ENCODE measurements at places on chromosomes 11 and 22. TPM values are rescaled to one million over a fixed set of nuclear protein-coding genes. Genes with fewer than 3 reads are reported as not detected.

The KCNJ5 gene
- 0.53 TPM for total RNA-seq

DNA sequence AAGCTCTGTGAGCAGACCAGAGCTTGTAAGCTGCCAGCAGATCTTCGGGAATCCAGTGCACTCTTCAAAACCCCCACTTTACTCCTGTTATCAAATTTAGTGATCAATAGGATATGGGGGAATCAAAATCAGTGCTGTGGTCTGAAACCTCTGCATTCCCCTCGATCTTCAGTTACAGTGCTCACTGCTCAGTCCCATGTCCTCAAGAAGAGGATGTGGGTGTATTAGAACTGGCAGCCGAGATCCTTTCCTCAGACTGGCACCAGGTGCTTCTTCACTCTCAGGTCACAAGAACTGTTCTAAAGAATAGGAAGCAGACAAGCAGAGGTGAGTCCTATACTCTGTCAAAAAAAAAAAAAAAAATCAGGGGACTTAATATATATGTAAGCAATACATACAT, 15.3 kb upstream of the MAML2 start:
- DNase-seq: no peak

DNA sequence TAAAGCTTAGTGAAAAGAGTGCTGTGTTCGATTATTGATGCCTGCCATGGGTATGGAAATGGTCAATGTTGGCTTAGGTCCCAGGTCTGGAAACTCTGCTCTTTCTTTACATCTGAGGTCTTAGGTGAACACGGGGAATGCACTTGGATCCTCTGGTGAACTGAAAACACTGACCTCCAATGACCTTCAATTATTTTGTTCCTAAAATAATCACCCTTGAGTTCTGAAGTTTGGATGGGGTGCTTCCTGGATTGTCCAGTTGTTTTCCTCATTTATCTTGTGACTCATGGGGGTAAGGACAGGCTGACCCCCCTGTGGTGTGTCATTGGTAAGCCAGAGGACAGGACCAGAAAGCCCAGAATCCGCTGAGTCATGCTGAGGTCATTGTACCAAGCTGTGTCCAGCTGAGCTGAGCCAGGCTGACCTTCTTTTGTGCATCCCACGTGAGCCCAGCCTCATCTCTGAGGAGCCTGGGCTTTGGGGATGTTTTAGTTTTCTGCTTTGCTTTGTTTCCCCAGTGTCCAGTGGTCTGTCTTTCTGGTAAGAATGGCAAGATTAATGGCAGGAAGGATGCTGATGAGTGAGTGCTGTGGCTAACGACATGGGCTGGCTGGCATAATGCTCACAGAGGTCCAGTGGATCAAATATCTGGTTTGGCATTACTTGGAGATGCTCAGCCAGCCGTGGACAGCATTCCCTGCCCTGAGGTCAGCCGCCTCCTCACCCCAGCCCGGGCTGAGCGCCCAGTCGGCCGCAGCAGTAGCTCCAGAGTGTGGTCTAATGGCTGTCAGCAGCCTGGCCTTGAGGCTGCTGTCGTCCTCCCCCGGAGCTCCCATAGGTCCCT, 35.6 kb downstream of the AMPD3 start:
- DNase-seq: no peak

The JAM3 gene
- total RNA-seq: 90.2 TPM

- DNase-seq: no peak
Observed at GRCh38 chr22:48316257-48317250, 1511.1 kb downstream of the BRD1 start.

The SLC22A9 gene
- not detected for total RNA-seq

The ASCC2 gene
- total RNA-seq: 28.7 TPM

DNA sequence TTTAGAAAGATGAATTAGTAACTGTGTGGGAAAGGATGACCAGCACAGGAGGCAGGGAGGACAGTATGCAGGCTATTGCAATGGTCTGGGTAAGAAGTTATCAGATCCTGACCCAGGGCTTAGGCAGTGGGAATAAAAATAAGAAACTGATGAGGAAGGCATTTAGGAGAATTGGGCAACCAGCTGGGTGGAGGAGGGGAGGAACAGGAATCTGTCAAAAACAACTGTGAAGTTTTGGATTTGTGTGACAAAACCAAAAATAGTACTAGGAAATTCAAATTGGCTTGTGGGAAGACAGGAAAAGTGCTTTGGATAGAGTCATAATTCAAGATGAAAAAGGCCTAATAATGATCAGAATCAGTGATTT, 27.9 kb downstream of the MMP13 start:
- no peak for DNase-seq

GRCh38 chr11:86205421-86206336, 38.9 kb upstream of the EED start:
- DNase-seq: no peak

DNA sequence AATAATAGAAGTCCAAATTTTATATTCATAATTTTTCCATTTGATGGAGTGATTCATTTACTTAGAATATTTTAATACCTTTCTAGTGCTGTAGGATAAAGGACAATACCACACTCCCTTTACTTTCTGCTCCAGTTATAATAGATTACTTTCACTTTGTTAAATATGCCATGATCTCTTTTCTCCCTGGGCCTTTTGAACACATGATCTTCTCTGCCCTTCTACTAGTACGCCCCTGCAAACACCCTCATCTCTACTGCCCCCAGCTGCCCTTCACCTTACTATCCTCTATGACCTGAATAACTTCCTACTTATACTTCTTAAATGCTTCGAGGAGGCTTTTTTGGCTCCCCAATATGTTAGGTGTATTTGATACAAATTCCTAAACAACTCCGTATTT, 177.3 kb downstream of the GUCY1A2 start:
- DNase-seq: no peak

- DNase-seq: no peak
Observed at GRCh38 chr22:26952451-26953011, 295.1 kb downstream of the MIAT start.

GRCh38 chr11:96112192-96113128, 188.6 kb upstream of the MTMR2 start:
- no peak for DNase-seq

The FAM227A gene
- total RNA-seq: 4.9 TPM

DNA sequence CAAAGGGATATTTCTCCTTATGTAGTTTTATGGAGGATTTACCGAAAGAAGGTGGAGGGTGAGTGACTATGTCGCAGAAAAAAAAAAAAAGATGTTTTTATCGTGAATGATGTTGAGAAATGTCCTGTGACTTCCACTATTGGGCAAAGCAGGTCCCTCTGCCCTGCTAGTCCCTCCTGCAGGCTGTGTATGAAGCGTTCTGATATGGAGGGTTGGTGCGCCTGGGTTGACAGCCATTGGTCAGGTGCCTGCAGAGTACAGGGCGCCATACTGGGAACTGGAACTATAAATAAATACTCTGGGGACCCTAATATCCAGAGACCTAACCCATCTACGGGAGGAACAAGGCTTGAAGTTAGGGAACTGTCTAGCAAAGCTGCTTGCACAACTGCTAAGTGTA, 1.5 kb downstream of the IL17RA start:
- no peak for DNase-seq

DNA sequence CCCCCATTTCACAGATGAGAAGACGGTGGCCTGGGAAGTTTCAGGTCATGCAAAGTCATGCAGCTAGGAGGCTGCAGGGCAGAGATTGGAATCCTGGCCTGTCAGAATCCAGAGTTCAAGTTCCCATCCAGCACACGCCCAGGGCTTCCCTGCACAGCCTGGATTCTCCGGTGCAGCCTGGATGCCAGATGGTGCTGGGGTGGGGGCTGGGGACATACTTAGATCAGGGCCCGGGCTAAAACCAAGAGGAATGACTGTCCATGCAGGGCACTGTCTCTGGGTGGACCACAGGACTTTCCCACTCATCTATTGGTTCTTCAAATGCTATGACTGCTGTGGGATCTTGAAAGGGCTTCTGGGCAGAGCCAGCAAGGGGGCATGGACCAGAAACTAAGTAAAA, 24.6 kb downstream of the LMO1 start:
- no peak for DNase-seq

DNA sequence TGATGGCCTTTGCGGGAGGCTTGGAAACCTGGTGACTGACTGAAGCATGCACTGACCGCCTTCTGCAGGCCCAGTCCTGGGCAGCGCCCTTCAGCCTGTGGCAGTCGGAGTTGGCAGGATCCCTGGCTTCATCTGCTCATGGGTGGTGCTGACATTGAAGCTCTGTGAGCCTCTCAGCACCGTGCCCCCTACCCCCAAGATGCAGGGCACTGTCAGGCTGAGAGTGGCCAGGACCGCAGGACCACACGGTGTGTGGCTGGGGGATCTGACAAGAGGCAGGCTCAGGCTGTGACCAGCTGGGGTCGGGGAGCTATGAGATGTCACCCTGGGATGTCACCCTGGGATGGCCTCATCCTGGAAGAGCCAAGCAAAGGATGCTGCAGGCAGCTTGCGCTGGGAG, 32.7 kb downstream of the TBC1D22A start:
- DNase-seq: no peak

DNA sequence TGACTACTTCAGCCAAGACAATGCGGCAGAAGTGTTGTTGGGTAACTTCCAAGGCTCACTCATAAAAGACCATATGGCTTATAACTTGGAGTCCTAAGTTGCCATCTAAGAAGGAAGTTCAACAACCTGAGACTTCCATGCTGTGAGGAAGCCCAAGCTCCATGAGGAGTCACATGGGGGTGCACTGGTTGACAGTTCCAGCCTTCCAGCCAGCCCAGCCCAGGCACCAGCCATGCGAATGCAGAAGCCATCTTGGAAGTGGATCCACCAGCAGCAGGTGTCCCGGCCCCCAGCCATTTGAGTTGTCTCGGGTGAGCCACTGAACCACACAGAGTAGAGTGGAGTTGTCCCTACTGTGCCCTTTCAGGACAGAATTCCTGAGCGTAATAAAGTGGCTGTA, 32.8 kb upstream of the WNT7B start:
- no peak for DNase-seq

DNA sequence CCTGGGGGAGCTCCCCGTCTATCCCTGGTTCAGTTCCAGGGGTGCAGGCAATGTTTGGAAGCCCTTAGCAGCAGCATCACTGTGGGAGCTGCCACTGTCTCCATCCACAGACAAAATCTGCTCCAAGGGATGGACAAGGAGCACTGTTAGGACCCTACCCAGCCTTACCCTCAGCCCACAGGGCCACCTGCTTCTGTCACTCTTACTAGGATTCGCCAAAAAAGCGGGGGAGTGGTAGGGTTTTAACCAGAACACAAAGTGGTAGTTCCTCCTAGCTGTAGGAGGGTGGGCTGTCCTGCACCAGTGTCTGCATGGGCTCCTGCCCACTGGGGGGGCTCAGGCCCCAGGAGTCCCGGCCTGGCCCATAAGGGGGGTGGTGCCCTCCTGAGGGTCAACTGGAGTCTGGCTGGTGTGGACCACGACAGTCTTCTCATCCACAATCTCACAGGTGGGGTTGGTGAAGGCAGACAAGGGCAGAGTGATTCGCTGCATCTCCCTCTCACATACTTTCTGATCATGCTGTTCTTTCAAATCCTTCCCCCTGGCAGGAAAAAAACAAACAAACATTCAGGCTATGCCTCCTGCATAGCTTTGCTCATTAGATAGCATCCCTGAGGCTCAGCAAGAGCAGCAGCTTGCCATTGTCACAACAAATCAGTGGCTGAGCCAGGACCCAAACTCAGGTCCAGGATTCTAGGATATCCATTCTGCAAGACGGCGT, 9.4 kb downstream of the PIK3IP1 start:
- no peak for DNase-seq

- DNase-seq: no peak
Observed at GRCh38 chr11:1090600-1091331, 16.1 kb downstream of the MUC2 start.

The SPON1 gene
- 131 TPM for total RNA-seq

DNA sequence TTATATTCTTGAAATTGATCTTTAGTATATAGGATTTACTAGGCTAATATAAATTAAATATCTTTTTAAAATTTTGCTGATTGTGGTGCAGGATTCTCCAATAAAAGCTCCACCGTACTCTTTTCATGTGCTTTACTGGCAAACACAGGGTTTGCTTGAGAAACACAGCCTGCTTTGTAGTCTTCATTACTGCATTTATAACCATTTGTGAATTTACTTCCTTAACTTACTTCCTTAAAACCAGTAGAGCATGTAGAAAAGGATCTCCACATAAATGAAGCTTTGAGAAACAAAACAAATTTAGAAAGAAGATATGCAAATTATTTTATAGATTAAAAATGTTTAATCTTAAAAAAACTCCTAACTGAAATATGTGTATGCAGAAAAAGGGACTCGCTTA, 28.8 kb downstream of the SWAP70 start:
- no peak for DNase-seq

GRCh38 chr22:37254209-37254866, 10.3 kb upstream of the RAC2 start:
- DNase-seq: no peak

GRCh38 chr11:36161572-36161971, 127.7 kb downstream of the COMMD9 start:
- DNase-seq: no peak

The CASP1 gene
- 17.8 TPM for total RNA-seq

DNA sequence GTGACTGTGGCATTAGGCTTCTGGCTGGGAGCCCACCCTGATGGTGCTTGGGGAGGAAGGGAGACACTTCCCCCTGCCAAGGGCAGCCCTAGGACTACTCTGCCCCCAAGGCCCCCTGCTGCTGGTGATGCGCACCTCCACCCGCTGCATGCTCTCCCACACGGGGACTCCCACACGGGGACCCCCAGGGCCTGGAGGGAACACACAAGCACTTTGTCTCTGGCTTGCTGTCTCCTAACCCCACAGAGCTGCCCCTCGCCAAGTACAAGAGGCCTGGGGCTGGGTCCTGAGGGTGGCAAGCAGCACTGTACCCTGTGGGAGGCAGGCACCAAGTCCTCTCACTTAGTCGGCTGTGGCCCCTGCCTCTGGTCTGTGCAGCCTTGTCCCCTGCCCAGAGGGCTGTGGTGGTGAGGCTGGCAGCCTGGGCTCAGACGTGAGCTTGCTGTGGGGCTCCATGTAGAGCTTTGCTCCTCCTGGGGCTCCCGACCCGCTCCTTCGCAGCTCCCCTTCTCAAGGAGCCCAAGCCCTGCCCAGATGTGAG, 7.9 kb downstream of the LRRC75B start:
- DNase-seq: no peak
